Kidney (tissue), 22 donors: ENCODE measurements at places on chromosomes 4 and X. TPM values are rescaled to one million over a fixed set of nuclear protein-coding genes. Genes with fewer than 3 reads are reported as not detected.

CSN1S1 gene
- polyA plus RNA-seq = not detected

DCX gene
- not detected for polyA plus RNA-seq

MAGEA2B gene
- not detected for polyA plus RNA-seq

DIPK2B gene
- 4.6 TPM for polyA plus RNA-seq

TMSB15B gene
- 1.7 TPM for polyA plus RNA-seq

NSG1 gene
- polyA plus RNA-seq = 4.7 TPM

PLCXD1 gene
- polyA plus RNA-seq = 4.9 TPM

MAGED2 gene
- 285 TPM for polyA plus RNA-seq

FAM114A1 gene
- 10.8 TPM for polyA plus RNA-seq

MAP3K15 gene
- 5.0 TPM for polyA plus RNA-seq
